LHCN-M2 (cell line): ENCODE measurements at places on chromosomes 16 and 17. TPM values are rescaled to one million over a fixed set of nuclear protein-coding genes. Genes with fewer than 3 reads are reported as not detected.

Gene CACNG1
- 0.57 TPM in 1 of 2 replicates, not detected in the other for total RNA-seq

Gene TRIM47
- 11.8 and 11.9 TPM in 2 replicates for total RNA-seq

Gene GRAP
- total RNA-seq: 0.19 TPM in 1 of 2 replicates, not detected in the other

Gene CD300LB
- not detected in 2 replicates for total RNA-seq

Gene DNAI2
- total RNA-seq: not detected in 2 replicates

Gene TM4SF5
- not detected in 2 replicates for total RNA-seq

Gene SLC5A11
- not detected in 2 replicates for total RNA-seq

DNA sequence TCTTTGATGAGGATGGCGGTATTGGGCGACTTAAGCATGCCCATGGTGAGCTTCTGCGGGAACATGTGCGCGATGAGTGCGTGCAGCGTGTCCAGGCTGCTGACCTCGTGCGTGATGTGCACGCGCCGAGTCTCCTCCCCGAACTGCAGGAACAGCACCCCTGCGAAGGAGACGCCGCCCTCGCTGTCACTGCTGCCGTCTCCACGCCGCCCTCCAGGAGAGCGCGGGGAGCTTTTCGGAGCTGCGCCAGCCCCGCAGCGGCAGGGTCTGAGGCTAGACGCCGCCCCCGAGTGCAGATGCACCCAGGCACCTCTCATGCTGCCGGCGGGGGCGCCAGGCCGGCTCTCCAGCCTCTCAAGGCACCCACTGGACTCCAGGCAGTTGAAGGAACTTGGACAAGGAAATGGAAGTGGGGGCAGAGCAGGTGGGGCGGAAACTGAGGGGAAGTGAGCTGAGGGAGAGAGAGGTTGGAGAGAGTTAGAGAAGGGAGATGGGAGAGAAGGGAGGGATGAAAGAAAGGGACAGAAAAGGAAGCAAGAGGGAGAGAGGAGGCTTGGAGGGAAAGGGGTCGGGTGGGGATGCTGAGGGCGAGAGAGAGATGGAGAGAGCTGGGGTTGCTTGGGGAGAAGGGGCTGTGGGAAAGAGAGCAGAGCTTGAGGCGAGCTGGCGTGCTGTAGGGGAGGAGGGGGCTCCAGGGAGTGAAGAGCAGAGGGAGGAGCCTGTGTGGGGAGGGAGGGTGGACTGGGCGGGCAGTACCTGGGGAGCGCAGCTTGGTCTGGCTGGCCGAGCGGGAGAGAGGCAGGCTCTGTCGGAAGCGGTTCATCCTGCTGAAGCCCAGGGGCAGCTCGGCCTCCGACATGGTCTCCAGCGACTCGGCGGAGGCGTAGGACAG, 42.1 kb downstream of the SRCIN1 start:
- DNase-seq: no peak

GRCh38 chr17:9598661-9599060, 22.2 kb downstream of the CFAP52 start:
- no peak for DNase-seq

- peak; percentile 73 for DNase-seq
Measured at GRCh38 chr17:7443499-7444485, 1.1 kb upstream of the CHRNB1 start.

DNA sequence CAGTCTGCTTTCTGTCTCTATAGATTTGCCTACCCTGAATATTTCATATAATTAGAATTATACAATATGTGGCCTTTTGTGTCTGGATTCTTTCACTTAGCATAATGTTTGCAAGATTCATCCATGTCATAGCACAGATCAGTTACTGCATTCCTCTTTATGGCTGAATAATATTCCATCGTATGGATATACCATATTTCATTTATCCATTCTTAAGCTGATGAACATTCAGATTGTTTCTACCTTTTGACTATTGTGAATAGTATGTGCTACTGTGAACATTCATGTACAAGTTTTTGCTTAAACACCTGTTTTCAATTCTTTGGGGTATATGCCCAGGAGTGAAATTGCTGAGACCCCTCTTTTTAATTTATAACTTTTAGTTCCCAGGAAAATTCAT, 49.4 kb upstream of the MSI2 start:
- DNase-seq: no peak

GRCh38 chr17:36877771-36878170, 59.5 kb upstream of the LHX1 start:
- no peak for DNase-seq

DNA sequence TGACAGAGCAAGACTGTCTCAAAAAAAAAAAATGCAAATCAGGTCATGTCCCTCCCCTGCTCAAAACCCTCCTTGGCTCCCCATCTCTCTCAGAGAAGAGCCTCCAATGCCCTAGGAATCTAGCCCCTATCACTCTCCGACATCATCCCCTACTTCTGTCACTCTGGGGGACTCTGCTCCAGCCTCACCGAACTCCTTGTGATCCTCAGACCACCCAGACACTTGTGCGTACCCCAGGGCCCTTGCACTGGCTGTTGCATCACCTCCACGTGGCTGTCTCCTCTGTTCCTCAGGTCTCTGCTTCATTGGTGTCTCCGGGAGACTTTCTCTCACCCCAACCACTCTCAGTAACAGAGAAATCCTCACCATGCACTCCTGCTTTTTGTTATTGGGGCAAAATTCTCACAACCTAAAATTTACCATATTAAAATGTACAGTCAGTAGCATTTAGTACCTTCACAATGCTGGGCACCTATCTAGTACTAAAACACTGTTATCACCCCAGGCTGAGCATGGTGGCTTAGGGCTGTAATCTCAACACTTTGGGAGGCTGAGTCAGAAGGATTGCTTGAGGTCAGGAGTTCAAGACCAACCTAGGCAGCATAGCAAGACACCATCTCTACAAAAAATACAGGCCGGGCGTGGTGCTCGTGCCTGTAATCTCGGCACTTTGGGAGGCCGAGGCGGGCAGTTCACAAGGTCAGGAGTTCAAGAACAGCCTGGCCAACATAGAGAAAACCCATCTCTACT, 15.2 kb downstream of the PLA2G10 start:
- DNase-seq: no peak

- peak; percentile 48 for DNase-seq
Measured at GRCh38 chr17:32319548-32319905, 22.4 kb downstream of the C17orf75 start.

DNA sequence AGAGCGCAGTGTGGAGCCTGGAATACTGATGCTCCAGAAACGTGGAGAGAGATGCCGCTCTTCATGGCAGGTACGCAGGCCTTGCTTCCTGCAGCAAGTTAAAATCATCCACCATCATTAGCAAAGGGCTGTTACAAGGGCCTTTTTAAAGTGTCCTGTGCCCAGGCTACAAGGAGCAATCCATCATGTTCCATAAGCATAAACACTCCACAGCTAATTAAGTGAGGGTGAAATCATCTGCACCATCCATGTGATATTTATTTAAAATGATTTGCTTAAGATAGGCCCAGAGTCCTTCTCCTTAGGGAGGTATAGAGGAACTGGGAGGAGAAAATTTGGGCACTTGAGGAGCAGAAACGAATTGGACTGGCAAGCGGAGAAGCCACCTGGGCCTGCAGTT, 372.1 kb downstream of the XYLT1 start:
- no peak for DNase-seq

- no peak for DNase-seq
Measured at GRCh38 chr17:12624211-12624610, 41.5 kb upstream of the MYOCD start.

GRCh38 chr16:49643429-49644144, 212.3 kb downstream of the ZNF423 start:
- DNase-seq: no peak

DNA sequence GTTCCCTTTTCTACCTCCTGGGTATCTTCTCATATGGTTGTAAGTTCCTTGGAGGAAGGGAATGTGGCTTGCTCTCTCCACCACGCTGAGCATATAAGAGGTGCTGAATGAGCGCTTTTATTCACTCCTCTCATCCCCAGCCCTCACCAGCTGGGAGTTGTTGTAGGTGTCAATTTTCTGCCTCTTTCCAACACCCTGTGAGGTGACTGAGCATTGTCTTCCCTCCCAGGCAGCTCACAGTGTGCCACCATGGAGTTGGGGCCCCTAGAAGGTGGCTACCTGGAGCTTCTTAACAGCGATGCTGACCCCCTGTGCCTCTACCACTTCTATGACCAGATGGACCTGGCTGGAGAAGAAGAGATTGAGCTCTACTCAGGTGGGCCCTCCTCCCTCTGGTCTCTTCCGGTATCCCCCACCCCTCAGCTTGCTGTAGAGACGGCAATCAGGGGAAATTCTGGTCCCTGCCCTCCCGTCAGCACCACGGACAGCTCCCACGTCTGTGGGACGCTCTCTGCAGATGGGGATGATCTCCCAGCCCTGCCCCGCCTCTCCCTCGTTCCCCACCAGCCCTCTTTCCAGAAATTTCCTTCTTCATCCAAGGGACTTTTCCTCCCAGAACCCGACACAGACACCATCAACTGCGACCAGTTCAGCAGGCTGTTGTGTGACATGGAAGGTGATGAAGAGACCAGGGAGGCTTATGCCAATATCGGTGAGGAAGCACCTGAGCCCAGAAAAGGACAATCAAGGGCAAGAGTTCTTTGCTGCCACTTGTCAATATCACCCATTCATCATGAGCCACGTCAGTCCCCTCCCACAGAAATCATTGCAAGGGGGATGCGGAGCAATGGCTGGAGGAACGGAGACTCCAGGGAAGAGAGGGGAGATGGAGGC, 18.3 kb downstream of the CIITA start:
- peak; percentile 33 for DNase-seq

GRCh38 chr17:66207936-66208335, 16.0 kb upstream of the CEP112 start:
- no peak for DNase-seq

DNA sequence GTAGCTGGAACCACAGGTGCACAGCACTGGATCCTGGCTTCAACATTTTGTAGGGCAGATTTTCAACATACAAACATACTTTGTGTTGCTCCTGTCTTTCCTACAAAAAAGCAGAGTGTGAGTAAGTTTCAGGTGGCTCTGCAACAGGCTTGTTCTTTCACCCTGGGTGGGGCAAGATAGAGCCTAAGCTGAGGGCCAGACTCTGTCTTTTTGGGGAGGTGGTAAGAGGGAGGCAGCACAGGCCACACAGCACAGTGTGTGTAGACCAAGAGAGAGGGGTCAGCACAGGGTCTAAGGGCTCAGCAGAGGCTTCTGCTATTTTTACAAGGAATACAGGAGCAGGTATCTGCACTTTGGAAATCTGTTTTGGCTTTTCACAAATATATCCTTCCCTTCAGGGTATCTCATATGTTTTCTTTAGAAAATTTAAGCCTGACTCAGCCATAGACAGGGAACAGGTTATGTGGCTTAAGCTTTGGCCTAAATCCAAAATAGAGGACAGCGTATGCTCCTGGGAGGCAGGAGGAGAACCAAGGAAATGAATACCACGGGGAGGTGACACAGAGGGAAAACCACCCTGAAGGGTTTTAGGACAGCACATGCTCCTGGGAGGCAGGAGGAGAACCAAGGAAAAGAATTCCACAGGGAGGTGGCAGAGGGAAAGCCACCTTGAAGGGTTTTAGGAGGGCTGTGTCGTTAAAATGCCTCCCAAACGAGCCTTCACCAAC, 21.6 kb downstream of the EMC8 start:
- peak; percentile 41 for DNase-seq

DNA sequence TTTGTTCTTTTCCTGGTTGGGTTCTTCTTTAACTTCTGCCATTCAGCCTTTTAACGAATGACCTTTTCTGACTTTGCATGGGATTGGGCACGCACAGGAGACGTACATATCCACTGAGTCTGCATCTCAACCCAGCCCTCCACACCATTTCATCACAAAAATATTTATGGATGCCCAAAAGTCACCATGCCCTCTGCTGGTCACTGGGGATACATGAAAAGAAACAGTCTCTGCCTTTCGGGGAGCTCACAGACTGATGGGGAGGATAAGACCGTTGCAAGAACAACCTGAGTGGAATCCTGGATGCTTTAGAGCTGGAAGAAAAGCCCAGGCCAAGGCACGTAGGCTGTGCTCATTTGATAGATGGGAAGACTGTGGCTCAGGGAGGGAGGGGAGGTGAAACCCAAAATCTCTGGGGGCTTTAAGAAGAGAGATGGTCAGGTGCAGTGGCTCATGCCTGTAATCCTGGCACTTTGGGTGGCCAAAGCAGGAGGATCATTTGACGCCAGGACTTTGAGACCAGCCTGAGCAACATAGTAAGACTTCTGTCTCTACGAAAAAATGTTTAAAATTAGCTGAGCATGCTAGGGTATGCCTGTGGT, 7.9 kb upstream of the MT2A start:
- peak; percentile 71 for DNase-seq

GRCh38 chr16:68429076-68429854, 19.0 kb downstream of the SMPD3 start:
- DNase-seq: no peak

- DNase-seq: no peak
Measured at GRCh38 chr16:82184213-82184612, 14.2 kb upstream of the MPHOSPH6 start.

DNA sequence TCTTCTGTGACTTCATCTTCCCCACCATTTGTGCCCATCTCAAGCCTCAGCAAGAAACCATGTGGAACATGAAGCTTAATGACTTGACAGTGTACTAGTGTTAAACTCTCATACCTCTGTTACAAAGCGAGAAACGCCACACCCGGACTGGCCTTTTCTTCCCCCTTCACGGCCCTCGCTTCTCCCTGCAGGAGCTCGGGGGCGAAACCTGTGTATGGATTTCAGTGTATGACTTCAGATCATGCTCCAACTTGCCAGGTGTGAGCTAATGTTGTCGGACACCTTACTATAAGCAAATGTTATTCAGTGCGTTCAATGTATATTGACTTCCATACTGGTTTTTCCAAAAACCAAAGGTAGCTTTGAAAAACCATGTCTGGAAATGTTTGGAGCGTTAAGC, 20.1 kb upstream of the SLC5A11 start:
- no peak for DNase-seq

- peak; percentile 82 for DNase-seq
Measured at GRCh38 chr17:7589204-7589868, 558 bp downstream of the SOX15 start.

DNA sequence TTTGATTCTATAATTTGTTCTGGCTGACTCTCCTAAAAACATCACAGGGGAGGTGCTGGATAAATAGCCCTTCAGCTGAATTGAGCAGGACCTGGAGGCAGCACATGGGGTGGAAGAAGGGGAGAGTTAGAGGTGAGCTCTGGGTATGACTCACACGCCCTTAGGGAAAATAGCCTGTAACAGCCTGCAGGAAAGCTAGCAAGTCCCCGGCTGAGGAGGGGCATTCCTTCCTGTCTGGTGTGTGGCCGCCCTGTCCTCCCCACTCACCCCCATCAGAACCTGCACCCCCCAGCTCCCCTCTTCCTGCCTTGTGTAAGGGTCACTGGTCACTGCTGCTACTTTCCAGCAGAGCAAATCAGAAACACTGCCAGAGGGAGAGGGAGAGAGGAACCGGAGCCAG, 187.4 kb downstream of the C16orf95 start:
- DNase-seq: no peak

DNA sequence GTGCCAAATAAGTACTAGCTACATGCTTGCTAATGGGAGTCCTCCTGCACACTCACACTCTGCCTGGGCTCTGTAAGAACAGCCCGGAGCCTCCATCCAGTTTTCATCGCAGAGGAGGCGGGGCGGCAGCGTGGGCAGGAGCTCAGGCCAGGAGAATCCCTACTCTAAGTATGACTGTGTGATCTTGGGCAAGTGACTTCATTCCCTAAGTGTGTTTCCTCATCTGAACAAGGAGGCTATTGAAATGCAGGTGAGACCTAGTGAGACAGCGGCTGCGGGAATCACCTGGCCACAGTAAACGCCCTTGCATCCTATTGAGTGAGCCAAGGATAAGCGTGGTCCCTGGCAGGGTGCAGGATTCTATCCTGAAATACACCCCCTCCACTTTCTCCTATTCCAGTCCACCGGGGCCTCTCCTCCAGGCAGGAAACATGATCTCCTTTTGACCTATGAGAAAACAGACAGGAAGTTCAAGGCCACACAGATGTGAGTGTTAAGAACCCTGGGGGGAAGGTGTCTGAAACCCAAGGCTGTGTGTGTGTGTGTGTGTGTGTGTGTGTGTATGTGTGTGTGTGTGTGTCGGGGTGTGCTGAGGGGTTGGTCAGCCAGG, 5.2 kb upstream of the RAI1 start:
- no peak for DNase-seq
